Immature natural killer cell (primary cell): ENCODE measurements at places on chromosomes 4 and X.
A peak's percentile ranks its signal among the peaks of the same experiment; 100 is the strongest.

GRCh38 chr4:119733431-119733830 lies 104.8 kb upstream of the PDE5A start:
- no peak for DNase-seq

DNA sequence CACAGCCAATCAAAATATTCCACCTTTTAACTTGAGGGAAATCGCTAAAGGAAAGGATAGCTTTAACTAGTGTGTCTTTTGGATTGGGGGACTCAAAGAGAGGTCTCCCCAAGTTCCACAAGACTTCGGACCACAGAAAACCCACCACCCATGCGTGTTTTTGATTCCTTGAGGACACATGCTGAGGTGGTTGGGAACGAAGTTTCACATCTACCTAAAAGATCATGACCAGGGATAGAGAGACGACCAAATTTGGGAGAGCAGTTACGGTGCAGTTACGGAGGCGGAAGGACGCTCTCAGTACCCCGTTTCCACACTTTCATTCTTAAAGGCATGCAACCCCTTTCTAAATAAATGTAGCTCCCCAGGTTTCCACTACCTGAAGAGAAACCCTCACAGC lies 1.1 kb downstream of the PCYT1B start:
- DNase-seq = no peak

- no peak for DNase-seq
These were observed 64.6 kb downstream of the ZAR1 start for GRCh38 chr4:48554606-48555005.

- DNase-seq = peak; percentile 30
These were observed 125.1 kb downstream of the CAMK2D start for GRCh38 chr4:113636438-113636818.

DNA sequence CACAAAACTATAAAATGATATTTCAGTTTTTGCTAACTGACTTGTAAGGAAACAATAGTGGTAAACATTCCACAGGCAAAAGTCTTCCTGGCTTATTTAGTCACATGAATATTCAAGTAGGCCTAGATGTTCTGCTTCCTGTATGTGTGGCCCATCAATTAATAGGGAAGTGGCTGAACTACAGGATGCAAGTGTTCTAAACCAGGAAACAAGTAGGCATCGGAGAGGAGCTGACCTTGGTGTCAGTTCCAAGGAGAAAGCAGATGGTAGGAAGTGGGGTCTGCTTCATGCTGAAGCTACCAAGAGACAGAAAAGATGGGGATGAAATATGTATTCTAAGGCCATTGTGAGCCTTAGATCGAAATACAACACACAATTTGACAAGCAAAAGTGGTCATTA lies 149.7 kb downstream of the ANTXR2 start:
- no peak for DNase-seq

GRCh38 chr4:77930154-77930639 lies 67.6 kb downstream of the MRPL1 start:
- no peak for DNase-seq

GRCh38 chr4:100306018-100306417 lies 115.8 kb upstream of the DDIT4L start:
- no peak for DNase-seq

GRCh38 chrX:84715315-84715714 lies 213.1 kb upstream of the HDX start:
- DNase-seq = no peak

GRCh38 chr4:167903291-167903721 lies 189.0 kb upstream of the ANXA10 start:
- DNase-seq = no peak

DNA sequence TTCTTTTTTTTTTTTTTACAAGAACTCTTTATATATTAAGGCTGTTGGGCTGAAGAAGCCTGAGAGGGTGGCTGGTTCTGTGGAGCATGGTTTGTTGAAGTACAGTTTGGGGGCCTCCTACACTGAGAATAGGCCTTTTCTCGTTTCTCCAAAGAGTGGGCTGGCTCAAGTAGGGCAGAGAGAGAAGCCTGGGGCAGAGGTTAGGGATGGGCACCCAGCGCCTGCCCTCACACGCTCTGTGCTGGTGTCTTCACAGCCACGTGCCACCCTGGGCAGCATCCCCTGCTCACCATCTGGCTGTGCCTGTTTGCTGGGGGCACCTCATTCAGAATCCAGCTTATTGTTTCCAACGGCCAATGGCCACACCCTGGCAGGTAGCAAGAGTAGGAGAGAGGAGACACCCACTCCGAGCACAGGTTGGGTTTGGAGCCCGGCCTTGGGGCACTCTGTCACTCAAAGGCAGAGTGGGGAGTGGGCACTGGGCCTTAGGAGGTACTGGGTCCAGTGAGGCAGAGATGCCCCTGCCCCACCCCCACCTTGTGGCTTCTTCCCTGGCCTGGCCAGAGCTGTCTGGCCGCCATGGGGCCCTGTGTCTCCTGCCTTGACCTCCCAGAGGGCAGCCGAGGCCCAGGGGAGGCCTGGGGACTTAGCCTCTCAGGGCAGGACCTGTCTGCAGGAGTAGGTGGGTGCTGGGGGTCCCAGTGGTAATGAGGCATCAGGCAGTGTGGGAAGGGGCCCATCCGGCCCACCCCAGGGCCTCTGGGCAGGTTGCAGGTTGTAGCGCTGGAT lies 2.9 kb downstream of the MSANTD1 start:
- no peak for DNase-seq

- no peak for DNase-seq
These were observed 120.3 kb downstream of the RASL11B start for GRCh38 chr4:52982255-52982945.

GRCh38 chrX:115547448-115547847 lies 13.5 kb upstream of the PLS3 start:
- no peak for DNase-seq

GRCh38 chr4:95551653-95552052 lies 2.9 kb upstream of the UNC5C start:
- DNase-seq = no peak

GRCh38 chr4:624705-625590 lies at the start of gene PDE6B:
Gene PDE6B (plus strand): TSS chr4:625573. CDS start chr4:625627, 54 bp downstream.
- no peak for DNase-seq

- no peak for DNase-seq
These were observed 16.1 kb upstream of the CXCL3 start for GRCh38 chr4:74054483-74055047.

- DNase-seq = no peak
These were observed 48.2 kb upstream of the EPGN start for GRCh38 chr4:74260036-74260435.

GRCh38 chr4:107017443-107018343 lies 18.4 kb downstream of the DKK2 start:
- DNase-seq = no peak

DNA sequence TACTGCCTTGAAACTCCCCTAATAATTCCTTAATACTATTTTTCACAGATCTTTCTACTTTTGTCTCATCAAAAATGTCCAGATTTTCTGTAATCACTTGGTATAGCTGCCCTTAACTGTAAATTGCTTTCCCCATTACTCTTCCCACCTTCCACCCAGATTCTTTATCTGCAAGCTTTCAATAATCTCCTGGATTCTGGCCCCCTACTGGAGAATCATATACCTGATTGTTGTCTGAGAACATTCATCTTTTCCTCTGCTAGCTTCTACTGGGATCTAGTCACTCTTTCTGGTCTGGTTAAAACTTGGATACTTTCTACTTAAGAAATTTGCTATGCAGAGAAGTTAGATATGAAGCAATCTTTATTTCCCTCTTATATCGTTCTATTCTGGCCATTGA lies 552.6 kb downstream of the PCDH19 start:
- no peak for DNase-seq

DNA sequence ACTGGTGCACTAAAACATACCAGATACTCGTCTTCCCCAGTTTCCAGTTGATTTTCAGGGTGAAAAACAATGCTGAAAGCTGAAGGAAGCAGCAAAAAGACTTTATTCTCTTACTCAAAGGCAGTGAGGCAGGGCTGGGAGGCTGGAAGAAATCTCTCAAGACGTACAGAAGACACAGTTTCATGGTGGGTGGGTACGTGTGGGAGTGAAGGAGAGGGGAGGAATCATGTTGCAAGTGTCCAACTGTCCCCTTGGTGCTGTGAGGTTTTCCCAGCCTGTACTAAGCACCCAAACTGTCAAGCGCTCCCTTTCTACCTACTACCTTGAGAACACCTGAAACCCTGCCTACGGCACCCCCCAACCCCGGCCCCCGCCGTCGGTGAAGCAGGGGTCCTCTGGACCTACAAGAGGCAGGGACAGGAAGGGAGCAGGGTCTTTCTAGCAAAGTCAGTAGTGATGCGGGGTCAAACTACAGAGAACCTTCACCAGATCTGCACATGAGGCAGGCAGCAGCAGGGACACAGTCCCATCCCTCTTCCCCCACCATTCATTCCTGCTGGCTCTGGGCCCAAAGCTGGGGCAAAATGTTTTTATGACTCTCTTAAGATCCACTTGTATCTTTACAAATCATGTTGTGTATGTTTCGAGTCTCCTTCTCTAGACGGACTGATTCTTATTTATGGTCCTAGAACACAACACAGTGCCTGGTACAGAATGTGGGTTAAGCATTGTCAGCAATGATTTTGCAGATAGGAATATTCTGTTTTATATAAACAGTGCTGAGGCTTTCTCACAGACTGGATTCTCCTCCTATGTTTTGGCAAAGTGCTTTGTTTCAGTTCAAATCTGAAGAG lies 2.4 kb upstream of the SETD7 start:
- DNase-seq = no peak
